ENCODE measurements at places on chromosomes 2 and 18.

GRCh38 chr2:188278388-188279092, 13.1 kb upstream of the GULP1 start:
- no peak for DNase-seq

DNA sequence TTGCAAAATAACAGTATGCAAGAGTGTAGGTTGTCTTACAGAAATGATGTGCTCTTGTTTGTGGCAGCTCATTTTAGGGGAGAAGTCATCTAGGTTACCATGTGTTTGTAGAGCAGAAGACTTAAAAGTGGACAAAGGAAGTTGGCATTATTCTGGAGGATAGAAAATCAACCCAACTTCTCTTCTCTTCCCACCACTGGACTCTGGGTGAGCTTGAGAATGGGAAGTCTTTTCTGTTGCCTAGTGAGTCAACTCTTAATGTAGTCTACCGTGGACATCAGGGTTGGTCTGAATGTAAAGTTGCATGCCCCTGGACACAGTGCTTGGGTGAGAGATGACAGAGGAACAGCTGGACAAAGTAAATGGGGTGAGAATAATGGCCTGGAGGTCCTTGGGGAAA, 98.3 kb downstream of the FMNL2 start:
- no peak for DNase-seq

GRCh38 chr2:113207021-113207420, 33.2 kb downstream of the PSD4 start:
- DNase-seq, result no peak

DNA sequence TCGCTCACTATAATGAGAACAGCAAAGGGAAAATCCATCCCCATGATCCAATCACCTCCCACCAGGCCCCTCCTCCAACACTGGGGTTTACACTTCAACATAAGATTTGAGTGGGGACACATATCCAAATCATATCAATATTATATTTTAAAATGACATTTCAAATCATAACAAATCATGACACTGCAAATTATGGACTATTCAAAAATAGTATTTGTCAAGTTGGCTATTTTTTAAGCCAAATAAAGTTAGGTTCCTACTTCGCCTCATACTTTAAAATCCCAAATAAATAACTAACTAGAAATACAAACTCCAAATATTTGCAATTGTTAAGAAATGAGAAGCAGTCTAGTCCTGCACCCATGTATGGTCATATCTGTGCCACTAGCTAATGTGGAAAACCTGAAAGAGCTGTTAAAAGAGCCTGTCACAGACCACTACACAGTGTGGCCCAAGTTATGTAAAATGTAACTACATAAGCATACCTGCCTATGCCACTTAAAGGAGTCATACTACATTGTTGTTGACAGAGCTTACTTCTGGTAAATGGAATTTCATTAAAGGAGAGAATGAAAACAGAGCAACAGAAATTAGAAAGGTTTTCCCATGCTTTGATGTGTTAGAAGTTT, 334.7 kb upstream of the GULP1 start:
- no peak for DNase-seq

- no peak for DNase-seq
Observed at GRCh38 chr2:42906557-42907411, 114.4 kb upstream of the HAAO start.

GRCh38 chr2:226387499-226387942, 412.1 kb downstream of the IRS1 start:
- no peak for DNase-seq

DNA sequence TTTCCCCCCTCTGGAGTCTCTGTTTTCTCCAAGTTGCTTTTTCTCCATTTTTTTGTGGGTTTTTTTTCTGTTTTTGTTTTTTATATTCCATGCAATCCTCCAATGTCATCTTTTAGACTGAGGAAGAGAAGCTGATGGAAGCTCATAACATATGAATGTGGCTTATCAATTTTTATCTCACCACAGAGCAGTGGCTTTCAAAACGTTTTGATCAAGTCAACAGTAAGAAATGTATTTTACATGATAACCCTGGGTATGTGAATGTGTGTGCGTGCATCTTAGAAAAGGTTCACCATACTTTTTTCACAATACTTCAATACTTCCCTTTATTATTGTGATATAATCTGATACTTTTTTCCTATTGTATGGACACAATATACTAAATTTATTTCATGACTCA, 64.6 kb upstream of the CDCA7 start:
- no peak for DNase-seq

DNA sequence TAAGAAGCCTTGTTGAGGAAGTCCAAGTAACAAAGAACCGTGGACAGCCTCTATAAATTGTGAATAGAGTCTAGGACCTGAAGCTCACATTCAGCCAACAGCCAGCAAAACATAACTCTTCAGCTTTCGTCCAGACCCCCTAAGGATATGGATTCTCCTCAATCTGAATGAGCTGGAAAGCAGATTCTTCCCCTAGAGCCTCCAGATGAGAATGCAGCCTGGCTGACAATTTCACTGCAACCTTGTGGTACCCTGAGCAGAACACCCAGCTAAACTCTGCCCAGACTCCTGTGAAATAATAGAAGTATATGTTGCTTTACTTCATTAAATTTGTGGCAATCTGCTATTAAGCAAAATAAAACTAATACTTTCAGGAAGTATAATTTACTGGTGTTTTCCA, 483.5 kb upstream of the SLC8A1 start:
- no peak for DNase-seq

- DNase-seq, result no peak
Observed at GRCh38 chr2:105487142-105488069, 88.6 kb upstream of the FHL2 start.

- no peak for DNase-seq
Observed at GRCh38 chr2:48248251-48248933, 281.6 kb upstream of the STON1 start.

- no peak for DNase-seq
Observed at GRCh38 chr2:127626917-127627739, 18.8 kb upstream of the GPR17 start.

DNA sequence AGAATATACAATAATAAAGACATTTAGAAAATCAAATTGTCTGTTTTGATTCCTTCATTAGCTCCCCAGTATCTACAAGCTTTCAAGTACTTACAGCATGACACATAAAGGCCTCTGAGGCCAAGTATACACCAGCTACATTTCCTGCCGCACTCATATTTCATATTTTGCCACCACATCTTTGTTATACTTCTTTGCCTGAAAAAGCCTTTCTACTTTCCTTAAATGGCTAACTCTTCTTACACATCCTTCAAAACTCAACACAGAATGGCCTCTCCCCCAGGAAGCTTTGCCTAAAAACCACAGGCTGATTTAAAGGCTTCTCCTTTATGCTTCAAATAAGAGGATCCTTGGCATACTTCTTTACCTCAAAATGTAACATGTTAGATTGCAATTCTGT, 4.5 kb downstream of the STK17B start:
- DNase-seq, result no peak

DNA sequence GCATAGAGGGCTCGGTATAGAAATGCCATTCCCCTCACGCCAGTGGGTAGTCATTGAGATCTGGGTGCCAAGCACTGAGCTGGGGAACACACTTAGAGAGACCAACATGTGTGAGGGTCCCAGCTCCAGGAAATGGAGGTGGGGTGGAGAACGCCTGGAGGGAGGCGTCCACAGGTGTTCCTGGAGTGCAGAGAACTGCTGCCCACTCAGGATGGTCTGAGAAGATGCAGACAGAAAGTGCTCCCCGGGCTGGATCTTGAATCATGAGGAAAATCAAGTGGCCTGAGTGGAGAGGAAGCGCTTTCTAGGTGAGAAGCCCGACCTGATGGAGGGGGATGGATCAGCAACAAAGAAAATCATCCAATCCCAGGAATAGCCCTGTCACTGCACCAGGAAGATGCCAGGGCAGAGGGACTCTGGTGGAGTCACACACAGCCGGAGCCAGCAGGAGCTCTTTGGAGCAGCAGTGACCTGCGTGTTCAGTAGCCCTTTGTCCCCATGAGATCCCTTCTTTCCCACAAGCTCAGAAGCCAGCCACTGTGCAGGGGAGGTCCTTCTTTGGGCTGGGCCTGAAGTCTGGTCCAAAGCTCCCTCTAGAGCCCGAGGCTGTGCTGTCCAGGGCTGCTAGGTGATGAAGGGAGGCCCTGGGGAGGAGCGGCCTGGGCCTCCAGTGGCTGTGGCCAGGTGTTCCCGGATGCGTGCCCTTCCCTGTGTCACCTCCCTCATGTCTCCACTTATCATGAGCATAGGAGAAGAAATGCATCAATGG, 112.3 kb downstream of the RNF144A start:
- no peak for DNase-seq

- DNase-seq, result no peak
Observed at GRCh38 chr2:36296798-36297197, 58.8 kb upstream of the CRIM1 start.

- no peak for DNase-seq
Observed at GRCh38 chr2:151182899-151183809, 78.5 kb downstream of the RBM43 start.

DNA sequence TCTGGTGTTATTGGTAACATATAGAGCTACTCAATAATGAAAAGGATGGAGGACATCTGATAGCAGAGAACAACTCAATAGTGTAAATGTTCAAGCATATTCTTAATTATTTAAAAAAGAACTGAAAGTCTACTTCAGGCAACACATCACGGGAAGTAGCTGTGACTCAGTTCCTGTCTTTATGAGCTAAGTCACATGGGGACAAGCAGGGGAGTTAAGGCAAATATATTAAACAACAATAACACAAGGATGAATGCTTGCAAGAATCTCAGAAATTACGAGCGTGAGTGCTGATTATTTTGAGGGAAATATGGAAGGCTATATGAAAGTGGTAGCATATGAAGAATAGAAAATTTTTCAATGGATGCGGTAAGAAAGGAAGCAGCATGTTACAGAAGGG, 4.0 kb upstream of the HNMT start:
- no peak for DNase-seq
